Hepatic stellate cell (primary cell): ENCODE measurements at places on chromosomes 6 and 20.

- no peak for DNase-seq
These were observed 64.7 kb downstream of the PKHD1 start for GRCh38 chr6:52022675-52023074.

- no peak for DNase-seq
These were observed 6.7 kb downstream of the MCUR1 start for GRCh38 chr6:13807696-13808095.

GRCh38 chr6:80329496-80329895 is 223.0 kb downstream of the BCKDHB start:
- DNase-seq = no peak

GRCh38 chr6:108751851-108752732 is 96.1 kb upstream of the ARMC2 start:
- DNase-seq = no peak

DNA sequence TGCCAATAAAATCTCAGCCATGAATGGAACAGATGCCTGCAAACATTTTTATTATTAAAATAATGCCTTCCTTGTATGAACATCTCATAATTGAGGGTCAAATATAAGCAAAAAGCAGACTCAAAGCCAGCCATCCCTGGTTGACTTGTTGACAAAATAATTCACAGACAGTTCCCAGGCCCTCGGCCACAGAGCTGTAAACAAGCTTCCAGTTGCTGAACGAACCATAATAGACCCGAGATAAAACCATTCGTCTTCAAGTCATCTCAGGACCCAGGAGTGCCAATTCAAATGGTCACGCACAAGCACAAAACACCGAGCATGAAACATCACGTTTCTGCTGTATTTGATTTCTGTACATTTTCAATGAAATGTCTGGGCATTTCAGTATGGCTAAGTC is 113.3 kb upstream of the CDYL start:
- no peak for DNase-seq

DNA sequence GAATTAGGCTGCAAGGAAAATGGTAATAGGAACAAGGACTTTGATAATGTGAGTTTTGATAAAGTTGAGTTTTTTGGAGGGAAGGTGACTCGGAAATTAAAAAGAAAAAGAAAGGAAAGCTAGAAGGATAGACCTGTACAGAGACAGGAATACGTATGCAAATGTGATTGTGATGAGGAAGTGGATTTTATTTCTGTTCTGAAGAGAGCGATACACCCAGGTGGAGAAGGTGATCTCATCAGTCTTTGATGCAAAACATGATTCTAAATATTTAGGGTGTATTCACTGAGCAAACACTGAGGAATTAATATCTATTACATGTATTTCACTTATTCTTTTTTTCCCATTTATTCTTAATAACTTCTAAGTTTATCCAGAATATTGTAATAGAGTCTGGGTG is 9.2 kb upstream of the PLEKHG1 start:
- no peak for DNase-seq

DNA sequence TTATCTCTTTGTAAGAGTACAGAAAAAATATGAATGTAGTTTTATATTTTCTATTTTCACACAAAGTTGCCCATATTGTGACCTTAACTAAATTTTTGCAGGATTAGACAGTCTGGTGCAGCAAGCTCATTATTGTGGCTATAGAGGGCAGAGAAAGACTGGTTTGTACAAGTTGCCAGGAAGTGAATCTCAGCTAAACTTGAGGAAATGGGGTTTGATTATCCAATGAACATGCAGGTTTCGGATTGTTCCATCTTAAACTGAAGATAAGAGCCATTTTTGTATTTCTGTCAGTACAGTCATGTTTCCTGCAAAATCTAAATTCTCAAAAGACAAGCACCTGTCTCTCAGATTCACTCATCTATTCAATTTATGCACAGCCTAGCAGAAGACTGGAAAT is 390.9 kb downstream of the MMUT start:
- no peak for DNase-seq

GRCh38 chr6:139588734-139589593 is 214.5 kb upstream of the CITED2 start:
- DNase-seq = no peak

DNA sequence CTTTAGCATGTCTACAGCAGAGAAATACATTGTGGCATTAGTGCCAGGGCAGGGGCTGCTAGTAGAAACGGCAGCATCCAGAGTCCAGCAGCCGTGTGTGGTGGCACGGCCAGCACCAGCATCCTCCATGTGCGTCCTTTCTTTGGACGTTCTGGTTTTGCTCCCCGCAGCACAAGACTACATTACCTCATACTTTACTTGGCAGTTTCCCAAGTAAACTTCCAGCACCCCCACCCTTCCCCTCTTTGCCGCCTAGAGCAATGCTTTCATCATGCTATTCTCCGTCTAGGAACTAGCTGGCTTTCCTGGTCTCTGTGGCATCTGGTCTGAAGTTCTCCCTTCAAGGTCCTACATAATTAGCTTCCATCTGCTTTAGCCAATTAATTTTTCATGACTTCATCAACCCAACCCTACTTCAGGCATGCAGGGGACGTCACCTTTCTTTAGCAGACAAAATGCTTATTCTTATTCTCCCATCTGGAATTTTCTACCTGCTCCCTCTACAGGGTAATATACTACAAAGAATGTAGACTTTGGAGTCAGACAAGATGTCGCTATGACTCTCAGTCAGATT is 67.6 kb downstream of the BLOC1S5 start:
- DNase-seq = no peak

- DNase-seq = no peak
These were observed 155.4 kb downstream of the SYCP2 start for GRCh38 chr20:59777814-59778575.

GRCh38 chr6:146056506-146056905 is 27.6 kb downstream of the GRM1 start:
- DNase-seq = no peak

DNA sequence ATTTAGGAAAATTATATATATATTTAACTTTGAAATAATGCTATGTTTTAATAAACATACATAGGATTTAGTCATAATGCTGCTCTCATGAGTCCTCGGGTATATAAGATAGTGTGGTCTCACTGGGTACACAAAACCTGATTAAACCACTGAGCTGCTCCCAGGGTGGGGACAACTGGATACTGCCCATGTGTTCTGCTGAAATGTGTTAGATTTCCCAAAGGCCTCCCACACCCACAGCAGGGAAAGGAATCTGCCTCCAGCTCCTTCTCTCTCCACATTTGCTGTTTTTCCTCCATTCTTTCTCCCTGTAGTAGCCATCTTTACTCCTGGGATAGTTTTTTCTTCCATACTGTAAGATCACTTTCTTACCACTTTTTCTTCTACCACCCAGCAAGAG is 69.2 kb upstream of the TRAF3IP2 start:
- no peak for DNase-seq

GRCh38 chr6:27882624-27883023 is 29.6 kb downstream of the OR2B2 start:
- DNase-seq = no peak
